ENCODE measurements at places on chromosomes 16 and 17. TPM values are rescaled to one million over a fixed set of nuclear protein-coding genes. Genes with fewer than 3 reads are reported as not detected.

GRCh38 chr17:48462946-48463345, 32.9 kb upstream of the SKAP1 start:
- no peak for DNase-seq

MYH8 gene
- polyA plus RNA-seq = not detected

GRCh38 chr16:47851146-47851545, 304.6 kb downstream of the ABCC12 start:
- no peak for DNase-seq

DNA sequence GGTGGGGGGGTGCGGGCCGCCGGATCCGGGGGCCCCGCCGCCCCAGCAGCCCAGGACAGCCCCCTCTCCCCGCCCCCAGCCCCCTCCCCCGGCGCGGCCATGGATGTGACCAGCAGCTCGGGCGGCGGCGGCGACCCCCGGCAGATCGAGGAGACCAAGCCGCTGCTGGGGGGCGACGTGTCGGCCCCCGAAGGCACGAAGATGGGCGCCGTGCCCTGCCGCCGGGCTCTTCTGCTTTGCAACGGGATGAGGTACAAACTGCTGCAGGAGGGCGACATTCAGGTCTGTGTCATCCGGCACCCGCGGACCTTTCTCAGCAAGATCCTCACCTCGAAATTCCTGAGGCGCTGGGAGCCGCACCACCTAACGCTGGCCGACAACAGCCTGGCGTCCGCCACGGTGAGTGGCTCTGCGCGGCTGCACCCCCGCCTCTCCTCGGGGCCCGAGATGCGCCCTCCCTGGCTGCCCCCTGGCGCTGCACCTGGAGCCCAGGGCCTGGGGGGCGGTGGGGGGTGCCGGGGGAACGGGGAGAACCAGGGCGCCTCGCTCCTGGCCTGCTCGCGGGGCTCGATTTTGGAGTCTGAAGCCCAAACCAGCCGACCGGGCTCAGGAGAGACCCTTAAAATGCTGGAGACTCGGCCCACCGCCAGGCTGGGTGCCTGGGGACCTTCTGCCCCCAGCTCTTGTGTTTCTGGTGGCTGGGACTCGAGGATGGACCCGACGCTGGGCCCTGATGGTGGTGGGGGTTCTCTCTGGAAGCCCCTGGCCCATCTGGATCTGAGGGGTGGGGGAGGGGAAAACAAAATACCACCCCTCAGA, 744 bp downstream of the CMIP start:
- DNase-seq = no peak

DNA sequence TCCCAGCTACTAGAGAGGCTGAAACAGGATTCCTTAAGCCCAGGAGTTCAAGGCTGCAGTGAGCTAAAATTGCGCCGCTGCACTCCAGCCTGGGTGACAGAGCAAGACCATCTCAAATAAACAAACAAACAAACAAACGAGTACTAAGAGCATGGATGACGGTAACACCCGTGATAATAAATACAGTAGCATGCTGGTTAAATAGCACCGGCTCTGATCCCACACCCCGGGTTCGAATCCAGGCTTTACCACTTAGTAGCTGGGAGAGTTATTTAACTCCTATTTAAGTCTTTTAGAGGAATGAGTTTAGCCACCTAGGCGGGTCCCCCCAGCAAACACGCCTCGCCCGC, 301 bp upstream of the METTL22 start:
- DNase-seq = no peak

- DNase-seq = no peak
These were observed 20.2 kb downstream of the FOXF1 start for GRCh38 chr16:86530251-86531190.

DNA sequence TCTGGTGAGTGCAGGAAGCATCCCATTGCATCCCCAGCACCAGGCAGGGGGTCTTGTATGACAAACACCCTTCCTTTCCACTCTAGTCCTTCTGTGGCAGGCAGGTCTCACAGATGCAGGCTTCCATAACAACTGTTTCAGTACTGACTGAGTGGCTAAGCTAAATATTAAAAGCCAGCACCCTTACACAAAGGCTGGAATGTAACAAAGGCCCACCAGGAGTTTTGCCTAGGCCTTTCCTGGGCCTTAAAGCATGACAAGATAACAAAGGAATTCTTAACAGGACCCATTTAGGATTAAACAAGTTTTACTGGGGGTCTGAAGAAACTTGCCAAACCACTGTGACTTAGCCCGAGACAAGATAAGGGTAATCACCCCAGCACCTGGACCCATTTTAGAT, 228.9 kb upstream of the RPL38 start:
- no peak for DNase-seq

GRCh38 chr17:13230350-13231264, 212.8 kb upstream of the ELAC2 start:
- no peak for DNase-seq

TNFSF13 gene
- 16.2 TPM for polyA plus RNA-seq

GRCh38 chr16:81635063-81635937, 143.8 kb upstream of the PLCG2 start:
- no peak for DNase-seq

RPH3AL gene
- polyA plus RNA-seq = 12.4 TPM

TNP2 gene
- not detected for polyA plus RNA-seq
